ENCODE measurements at places on chromosomes 7 and 10.

GRCh38 chr7:158518980-158519632 lies 68.5 kb downstream of the PTPRN2 start:
- DNase-seq = no peak

DNA sequence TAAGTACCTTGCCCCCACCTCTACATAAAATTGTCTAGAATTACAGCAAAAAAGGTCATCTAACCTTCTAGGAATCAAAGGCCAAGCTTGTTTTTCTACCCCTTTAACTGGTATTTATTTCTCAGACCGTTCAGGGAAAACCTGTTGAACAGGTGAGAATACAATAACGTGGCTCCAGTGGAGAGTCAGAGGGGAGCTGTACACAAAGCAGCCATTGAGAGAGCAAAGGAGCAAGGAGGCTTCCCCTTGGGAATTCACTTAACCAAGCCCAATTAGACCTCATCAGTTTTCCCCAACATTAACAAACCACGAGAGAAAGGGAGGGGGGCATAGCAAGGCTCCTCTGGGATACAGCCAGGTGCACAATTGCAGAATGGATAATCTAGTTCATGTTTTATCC lies 101.9 kb downstream of the ELMO1 start:
- no peak for DNase-seq

- DNase-seq = no peak
Observed at GRCh38 chr7:13159467-13160184, 472.2 kb downstream of the ARL4A start.

- DNase-seq = no peak
Observed at GRCh38 chr10:108582387-108582786, 1340.9 kb downstream of the XPNPEP1 start.

DNA sequence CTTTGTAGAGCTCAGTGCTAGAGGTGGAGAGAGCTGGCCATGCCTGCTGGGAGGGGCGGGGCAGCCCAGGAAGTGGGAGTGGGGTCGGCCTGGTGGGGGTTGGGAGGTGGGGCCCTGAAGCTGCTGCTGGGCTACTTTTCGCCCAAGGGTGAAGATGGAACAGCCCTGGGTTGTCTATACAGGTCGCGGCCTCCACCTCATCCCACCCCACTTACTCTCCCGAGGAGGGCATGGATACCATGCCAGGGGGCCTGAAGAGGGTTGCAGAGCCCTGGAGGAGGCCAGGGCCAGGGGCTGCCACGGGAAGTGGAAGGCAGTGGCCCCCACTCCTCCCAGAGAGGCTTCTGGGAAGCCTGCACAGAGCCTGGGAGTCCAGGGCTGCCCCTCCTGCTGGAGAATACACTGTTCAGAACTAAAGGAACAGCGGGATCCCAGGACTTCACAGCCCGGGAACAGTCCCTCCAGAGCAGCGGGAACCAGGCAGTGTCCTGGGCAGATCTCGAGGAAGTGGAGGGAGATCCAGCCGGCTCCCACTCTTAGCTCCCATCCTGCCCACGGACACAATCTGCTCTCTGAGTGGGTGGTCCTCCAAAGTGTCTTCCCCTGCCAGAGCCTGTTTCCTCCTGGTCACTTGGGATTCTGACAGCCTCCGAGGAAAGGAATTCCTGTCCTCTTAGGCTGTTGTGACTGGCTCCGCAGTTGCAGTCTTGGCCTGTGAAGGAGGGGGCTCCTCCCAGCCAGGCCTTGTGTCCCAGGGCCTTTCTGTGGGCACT lies 23.5 kb downstream of the MAT1A start:
- DNase-seq = no peak

DNA sequence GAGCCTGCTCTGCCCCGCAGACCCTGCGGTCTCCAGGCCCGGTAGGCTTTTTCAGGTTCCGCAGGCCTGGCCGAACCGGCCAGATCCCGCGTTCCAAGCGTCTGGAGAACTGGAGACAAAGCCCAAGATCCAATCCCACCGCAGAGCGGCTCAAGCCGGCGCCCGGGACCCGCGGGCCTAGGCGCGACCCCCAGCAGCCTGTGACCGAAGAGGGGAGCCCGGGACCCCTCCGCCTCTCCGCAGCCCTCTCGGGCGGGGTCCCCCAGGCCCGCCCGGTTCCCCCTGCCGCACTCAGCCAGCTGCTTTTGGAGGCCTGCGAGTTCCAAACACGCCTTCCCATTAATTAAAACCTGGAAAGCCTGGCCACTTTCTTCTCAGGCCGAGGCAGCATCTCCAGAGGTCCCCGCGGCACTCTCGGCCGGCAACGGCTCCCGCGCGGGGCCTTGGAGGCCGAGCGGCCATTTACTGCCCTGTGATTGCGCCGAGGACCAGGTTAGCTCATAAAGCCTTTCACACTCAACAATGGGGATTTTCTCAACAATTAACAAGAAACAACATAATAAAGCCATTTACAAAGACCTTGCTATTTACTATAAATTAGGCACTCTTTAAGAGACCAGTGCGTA lies 16.7 kb downstream of the SKIDA1 start:
- no peak for DNase-seq

- no peak for DNase-seq
Observed at GRCh38 chr7:140526787-140527664, 47.7 kb upstream of the MKRN1 start.

- DNase-seq = no peak
Observed at GRCh38 chr10:71580926-71581325, 138.7 kb downstream of the C10orf105 start.

DNA sequence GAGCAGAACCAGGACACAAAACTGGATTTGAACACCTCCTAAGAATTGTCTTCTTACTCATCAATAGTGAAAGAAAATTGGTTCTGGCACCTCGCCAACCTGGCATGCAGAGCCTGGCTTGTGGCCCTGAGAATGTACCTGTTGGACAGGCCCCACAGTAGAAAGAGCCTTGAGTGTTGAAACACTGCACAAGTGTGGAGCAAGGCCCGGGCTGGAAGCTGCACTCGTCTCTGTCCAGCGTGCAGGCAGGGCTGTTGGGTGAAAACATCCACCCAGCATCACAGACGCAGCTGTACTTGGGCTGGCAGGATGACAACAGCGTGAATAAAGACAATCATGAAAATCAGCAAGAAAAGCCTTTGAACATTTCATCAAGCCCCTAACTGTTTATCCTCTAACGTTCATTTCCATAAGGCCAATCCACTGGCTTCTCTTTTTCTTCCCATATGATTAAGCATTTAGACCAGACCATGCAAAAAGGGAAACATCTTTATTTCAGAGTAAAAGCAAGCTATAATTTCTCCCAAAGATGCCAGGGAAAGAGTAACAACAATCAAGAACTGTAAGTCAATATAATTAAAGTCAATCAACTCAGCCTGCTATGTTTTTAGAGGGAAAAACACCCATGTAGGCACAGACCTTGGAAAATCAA lies 15.6 kb downstream of the CUBN start:
- DNase-seq = peak; percentile 47

DNA sequence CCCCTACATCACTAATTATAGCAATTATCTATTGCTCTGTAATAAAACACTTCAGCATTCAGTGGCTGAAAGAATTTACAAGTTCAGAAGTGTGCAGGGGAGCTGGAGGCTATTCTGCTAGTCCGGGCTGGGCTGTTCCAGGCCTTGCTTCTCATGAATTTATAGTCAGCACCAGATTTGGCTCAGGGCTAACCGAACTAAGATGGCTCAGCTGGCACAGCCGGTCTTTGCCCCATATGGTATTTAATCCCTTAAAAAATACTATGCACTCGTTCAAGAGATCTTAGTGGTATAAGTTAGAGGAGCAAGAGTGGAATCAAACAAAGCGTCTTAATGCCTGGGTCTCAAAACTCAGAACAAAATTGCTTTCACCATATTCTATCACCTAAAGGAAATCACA lies 932.9 kb downstream of the XPNPEP1 start:
- DNase-seq = no peak

DNA sequence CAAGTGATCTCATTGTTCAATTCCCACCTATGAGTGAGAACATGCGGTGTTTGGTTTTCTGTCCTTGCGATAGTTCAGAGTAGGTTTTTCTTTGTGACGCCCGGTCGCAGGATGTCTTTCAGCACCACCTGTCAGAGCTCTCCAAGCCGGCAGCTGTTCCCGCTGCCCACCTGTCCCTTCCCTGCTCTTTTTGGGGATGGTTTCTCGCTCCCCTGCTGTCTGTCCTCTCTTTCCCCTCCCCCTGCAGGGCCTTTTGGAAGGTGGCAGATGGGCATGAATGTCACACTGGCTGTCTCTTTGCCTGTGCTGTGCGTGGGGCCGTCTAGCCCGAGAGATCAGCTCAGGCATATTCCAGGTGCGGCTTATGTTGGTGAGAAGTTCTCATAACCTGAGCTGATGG lies 137.0 kb downstream of the GRK5 start:
- DNase-seq = no peak

GRCh38 chr7:69951458-69951857 lies 353.2 kb downstream of the AUTS2 start:
- no peak for DNase-seq

- no peak for DNase-seq
Observed at GRCh38 chr7:2166625-2167280, 66.0 kb downstream of the MAD1L1 start.

GRCh38 chr7:34143402-34143801 lies 238.1 kb downstream of the BMPER start:
- DNase-seq = no peak

DNA sequence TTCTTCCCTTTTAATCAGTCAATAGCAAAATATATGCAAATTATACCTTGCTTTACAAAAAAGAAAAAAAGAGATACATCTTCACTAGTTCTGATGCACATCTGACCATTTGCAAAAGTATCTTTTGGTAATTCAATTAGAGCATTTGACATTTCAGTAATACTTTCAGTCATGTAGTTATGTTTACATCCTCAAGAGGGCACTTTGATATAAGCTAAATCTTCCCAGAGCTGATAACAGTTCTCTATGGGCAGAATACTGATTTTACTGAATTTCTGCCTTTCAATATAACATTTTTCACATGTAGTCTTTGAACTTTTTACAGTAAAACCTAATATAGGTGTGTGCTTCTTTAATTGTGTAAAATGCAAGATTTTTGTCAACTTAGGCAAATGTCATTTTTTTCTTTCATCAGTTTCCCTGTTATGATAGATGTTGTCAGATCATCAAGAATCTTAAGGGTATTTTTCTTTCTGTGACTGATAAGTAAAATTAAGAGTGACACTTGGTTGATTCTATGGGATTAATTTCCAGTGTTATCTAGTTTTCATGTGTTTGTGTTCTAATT lies 703.5 kb upstream of the SEMA3D start:
- DNase-seq = no peak

GRCh38 chr10:21347785-21348170 lies 177.7 kb downstream of the SKIDA1 start:
- DNase-seq = no peak

DNA sequence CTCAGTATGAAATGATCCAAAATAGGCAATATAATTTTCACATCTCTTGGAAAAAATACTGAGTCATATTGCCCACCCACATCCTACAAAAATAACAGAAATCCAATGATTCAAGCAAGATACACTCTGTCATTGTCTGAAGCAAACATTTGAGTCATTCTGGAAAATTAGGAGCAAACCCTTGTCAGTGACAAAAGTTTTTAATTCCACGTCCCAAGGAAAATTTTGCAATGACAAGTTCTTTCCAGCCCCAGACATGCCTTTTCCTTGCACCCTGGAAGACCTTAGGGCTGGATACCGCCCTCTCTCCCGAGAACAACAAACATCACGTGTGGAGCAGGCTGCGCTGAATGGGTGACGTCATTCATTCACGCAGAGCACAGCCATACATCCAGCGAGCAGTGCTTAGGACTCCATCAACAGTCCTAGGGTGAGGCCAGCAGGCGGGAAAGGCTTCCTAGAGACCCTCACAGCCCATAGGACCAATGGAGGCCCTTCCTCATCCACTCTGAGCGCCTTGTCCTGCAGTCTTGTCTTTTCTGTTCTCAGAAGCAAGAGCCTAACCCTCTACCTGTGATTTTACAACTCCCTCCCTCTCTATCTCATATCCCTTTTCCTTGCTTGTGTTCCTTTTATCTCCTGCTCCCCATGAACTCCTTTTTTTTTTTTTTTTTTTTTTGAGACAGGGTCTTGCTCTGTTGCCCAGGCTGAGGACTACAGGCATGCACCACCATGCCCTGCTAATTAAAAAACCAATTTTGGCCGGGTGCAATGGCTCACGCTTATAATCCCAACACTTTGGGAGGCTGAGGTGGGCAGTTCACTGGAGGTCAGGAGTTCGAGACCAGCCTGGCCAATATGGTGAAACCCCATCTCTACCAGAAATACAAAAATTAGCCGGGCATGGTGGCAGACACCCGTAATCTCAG lies 23.5 kb upstream of the KDM7A start:
- peak; percentile 20 for DNase-seq

Data from gastrocnemius medialis (tissue), 4 donors.